GM12891 (cell line): ENCODE measurements at places on chromosomes 3 and 15.

GRCh38 chr3:120764206-120764605 is 21.7 kb downstream of the GTF2E1 start:
- no peak for DNase-seq

- DNase-seq = no peak
Observed at GRCh38 chr3:106018102-106018501, 149.3 kb upstream of the CBLB start.

- no peak for DNase-seq
Observed at GRCh38 chr3:59433546-59433945, 383.7 kb upstream of the CFAP20DC start.

GRCh38 chr15:53786401-53786800 is 26.9 kb upstream of the WDR72 start:
- DNase-seq = no peak

GRCh38 chr3:154783521-154783931 is 296.6 kb upstream of the MME start:
- no peak for DNase-seq

GRCh38 chr15:75661756-75662140 is 14.0 kb downstream of the SNX33 start:
- DNase-seq = no peak

DNA sequence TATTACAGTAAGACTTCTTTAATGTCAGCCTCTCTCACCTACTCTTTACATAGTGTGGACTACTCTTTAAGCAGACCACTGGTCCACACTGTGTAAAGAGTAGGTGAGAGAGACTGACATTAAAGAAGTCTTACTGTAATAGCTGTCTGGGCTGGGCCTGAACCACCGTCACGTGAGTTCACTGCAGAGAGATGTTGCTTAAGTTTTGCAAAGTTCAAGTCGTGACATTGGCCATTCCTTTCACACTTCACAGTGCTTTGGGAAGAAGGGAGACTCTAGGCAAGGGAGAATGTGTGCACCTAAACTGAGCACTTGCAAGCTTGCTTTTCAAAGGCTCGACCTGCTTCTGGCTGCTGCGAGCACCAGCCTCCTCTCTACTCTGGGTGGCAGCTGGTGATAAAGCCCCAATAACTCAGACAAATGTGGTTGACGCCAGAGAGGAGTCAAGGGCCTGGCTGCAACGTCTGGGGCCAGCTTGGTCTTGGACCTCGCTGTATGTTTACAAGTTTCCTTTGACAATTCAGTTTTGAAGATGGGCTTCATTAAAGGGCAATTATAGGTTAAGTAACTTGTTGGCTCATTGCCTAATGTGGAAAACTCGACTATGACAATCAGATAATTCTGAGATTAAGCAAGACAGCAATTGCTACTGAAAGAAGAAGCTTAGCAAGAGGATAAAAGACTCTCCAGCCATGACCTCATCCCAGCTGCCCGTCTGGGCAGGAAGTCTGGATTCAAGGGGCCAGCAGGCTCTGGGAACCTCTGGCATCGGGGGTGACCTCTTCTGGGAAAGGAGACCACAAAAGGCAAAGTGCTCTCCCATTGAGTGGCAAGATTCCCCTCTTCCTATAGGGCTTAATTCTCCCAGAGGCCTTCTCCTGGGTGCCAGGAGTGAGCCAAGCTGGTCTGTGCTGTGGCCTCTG is 242.1 kb upstream of the TLE3 start:
- no peak for DNase-seq
